ENCODE measurements at places on chromosomes 12 and 14.

- no peak for DNase-seq
Measured at GRCh38 chr14:58245562-58245961, 919 bp downstream of the PSMA3 start.

DNA sequence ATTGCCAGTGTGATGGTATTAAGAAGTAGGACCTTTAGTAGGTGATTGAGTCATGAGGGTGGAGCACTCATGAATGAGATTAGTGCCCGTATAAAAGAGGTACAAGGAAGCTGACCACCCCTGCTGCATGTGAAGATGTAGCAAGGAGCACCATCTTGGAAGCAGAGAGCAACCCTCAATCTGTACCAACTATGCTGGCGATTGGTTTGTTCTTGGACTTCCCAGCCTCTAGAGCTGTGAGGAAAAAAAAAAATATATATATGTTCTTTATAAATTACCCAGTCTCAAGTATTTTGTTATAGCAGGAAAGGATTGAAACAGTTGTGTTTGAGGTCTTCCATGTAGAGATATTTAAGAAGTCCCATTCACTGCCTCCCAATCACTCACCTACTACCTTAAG, 16.9 kb downstream of the METTL25 start:
- DNase-seq: no peak

DNA sequence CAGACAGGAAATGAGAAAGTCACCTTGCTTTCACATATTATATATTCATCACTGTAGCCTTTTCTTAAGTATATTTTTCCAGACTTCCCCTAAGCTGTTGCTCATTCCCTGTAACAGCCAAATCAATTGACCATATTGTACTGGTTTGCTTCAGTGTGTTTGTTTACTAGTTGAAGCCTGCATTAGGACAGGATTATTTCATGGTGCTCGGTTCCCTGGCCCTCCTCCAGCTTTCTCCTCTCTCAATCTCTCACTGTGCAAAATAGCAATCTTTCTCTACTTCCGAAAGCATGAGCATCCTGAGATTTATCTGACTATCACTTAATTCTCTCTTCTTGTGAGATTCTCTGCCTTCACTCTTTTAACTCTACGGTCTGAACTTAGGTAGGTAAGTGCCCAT, 2.4 kb downstream of the SLC35F4 start:
- no peak for DNase-seq

GRCh38 chr12:13713556-13714410, 267.6 kb downstream of the GRIN2B start:
- no peak for DNase-seq

GRCh38 chr14:32330351-32331111, 1.4 kb downstream of the AKAP6 start:
- peak; percentile 10 for DNase-seq

- no peak for DNase-seq
Measured at GRCh38 chr12:18706798-18707197, 31.0 kb downstream of the PLCZ1 start.

GRCh38 chr12:51942056-51942455, 9.4 kb upstream of the ACVR1B start:
- no peak for DNase-seq

GRCh38 chr14:90398315-90398839, 1.5 kb downstream of the CALM1 start:
- DNase-seq: no peak

DNA sequence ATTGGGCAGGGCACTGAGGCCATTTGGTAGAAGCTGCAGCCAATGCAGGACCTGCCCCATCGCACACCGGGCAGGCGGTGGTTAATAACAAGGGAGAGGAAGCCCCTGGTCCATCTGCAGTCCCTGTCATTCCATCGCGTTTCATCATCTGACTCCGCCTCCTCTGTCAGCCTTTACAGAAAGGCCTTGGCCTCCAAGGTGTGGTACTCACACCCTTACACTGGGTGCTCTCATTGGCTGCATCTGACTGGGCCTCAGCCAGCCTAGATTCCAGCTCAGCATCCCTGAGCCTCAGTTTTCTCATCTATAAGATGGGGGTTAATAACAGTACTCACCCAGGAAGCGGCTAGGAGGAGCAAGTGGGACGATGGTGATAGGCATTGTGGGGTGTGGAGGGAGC, 14.7 kb upstream of the HHIPL1 start:
- DNase-seq: no peak

DNA sequence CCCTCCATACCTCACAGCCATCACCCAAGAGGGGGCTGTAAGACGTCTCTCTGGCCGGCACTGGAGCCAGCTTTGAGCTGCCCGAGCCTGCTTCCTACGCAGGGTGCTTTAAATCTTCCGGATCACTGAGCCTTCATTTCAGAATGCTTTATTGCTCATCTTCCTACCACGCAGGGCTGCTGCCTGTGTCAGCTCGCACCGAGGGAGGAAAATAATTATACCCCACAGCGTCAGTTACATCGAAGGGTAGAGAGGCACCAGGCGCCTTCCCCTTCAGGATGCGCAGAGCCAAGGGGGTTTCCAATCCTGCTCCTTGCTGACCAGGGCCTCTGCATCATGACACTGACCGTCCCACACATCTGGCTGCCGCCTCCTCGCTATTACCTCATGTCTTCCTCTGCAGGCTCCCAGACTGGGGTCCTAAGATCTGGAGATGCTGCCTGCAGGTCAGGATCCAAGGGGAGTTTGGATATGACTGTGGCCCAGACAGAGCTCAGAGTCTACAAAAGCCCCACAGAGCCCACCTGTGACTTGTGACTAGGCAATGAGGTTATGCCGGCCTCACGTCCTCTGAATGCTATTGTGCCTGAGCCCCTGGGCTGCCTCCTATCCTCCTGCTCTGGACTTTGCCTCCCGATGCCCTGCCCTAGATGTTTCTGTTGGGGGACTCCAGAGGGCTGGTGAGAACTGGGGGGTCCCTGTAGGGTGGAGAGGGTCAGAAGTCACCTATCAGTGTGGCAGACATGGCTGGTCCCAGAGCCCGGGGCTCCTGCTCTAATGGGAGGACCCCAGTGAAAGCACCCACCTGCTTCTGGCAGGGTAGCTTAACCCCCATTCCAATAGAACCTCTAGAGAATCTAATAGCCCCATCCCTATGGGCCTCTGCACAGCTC, 220.3 kb upstream of the RTL1 start:
- no peak for DNase-seq

Data from NCI-H774 (cell line).